H9 (cell line): ENCODE measurements at places on chromosomes 11 and 22.

DNA sequence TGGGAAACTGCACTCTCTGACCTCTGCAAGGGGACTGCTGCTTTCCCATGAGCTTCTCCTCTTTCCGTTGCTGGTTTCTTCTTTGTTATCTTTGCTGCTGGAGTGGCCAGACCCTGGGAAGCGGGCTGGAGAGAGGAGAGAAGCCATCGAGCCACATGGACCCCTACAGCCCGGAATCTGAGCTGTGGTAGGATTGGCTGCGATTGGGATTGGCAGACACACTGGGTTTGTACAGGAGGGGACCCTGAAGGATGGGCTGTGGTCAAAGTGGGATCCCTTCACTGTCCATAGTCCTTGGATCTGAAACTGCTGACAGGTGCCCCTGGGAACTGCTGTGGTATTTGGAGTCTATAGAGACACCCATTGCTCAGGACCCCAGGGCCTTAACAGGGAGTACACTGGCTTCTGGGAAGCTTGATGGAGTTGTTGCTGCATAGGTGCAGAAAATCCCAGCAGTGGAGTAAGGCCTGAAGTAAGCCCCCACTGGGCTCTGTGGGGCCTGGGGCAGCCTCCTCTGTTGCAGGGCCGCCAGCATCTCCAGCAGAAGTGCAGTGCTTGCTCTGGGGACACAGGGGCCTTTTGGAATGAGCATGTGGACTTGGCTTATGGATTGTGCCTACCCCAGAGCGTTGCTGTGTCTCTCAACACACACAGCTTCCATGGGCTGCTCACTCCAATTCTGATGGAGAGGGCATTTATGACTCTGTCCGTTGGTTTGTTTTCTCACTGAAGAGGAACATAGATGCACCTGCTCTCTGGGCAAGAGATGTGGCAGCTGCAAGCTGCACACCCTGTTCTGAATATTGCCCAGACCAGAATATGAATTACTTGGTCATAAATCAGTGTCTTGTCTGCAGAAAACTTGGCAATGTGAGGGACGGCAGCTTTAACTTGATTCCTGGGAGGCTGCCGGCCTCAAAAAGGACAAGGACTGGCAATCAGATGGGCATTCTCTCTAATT is 32.0 kb downstream of the BCR start:
- DNase-seq: no peak

GRCh38 chr22:45998638-45999378 is 21.8 kb upstream of the WNT7B start:
- DNase-seq: no peak

DNA sequence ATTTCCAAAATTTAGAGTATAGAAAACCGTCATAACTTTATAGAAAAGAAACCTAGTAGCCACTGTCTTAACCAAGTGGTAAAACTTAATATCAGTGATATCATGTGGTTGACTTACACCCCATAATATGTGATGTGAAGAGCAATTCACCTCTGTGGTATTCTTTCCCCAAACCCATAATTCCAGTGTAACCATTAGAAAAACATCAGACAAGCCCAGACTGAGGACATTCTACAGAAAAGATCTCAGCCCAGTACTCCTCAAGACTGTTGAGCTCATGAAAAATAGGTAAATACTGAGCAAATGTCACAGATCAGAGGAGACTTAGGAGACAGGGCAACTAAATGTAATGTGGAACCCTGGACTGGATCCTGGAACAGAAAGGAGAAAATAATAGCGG is 134.6 kb downstream of the PGR start:
- DNase-seq: no peak

DNA sequence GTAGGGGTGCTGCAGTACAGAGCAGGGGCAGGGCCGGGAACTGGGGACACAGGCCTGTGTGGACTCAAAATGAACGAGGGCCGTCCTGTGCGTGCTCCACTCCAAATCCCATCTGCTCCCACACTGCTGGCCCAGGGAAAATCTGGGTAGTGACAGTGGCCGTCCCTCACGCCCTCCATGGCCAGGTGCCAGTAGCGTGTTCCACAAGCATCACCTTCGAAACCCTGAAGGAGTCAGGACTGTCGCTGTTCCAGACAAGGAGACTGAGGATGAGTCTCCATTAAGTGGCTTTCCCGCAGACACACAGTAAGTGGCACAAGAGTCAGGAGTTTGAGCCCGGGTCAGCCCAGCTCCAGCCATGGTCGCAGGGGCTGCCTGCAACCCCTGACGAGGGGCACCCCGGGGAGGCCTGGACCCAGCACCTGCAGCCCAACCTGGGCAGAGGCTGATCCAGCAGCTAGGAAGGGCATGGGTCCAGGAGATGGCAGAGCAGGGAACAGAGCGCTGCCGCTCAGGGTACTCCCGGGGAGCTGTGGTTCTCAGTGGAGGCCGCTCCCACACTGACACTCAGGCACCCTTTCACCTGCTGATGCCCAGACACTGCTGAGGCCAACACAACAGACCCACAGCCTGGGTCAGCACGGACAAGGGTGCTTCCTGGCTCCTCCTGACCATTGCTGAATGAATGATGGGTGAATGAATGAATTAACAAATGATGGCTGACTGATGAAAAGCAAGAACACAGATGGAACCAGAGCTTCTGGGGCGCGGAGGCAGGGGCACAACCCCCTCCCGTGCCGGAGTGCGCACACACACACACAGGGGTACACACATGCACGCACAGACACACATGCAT is 35.3 kb downstream of the IGF2 start:
- DNase-seq: no peak

GRCh38 chr11:57157624-57158023 is 24.1 kb upstream of the LRRC55 start:
- DNase-seq: no peak

DNA sequence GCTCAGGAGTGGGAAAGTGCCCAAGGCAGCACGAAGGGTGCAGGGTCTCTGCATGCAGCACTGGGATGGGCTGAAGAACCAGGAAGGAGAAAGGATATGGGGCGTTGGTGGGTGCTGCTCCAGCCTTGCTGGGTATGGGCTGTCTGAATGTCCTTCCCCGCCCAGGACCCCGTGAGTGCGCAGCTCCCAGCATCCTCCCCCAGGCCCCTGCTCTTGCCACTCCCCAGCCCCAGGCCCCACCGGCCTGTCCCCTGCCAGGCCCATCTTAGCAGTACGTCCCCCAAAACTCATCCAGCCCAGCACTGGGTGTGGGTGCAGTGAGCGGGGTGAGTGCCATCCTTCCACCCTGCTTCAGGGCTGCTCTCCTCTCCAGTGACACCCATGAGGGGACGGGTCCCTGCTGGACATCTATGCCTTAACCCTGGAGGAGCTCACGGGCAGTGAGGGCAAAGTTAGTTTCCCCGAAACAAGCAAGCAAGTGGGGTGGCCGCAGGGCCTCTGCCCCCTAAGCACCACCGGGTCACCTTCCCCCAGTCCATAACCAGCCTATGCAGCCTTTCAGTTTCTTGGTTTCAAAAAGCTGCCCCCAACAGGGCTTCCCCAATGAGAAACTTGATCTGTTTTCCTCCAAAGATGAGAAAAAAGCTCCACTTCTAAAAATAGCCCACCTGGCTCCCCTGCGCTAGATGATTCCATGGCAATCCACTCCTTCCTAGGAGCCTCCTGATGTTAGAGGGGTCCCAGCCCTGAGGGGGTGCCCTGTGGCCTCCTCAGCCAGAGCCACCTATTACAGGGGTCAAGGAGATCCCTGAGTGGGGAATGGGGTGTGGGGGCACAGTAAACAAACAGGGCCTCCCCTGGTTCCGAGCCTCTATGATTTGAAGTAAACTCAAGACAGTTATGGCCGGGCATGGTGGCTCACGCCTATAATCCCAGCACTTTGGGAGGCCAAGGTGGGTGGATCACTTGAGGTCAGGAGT is 103.8 kb downstream of the MORC2 start:
- DNase-seq: no peak
